ENCODE measurements at places on chromosomes 1 and 21. TPM values are rescaled to one million over a fixed set of nuclear protein-coding genes. Genes with fewer than 3 reads are reported as not detected.

DNA sequence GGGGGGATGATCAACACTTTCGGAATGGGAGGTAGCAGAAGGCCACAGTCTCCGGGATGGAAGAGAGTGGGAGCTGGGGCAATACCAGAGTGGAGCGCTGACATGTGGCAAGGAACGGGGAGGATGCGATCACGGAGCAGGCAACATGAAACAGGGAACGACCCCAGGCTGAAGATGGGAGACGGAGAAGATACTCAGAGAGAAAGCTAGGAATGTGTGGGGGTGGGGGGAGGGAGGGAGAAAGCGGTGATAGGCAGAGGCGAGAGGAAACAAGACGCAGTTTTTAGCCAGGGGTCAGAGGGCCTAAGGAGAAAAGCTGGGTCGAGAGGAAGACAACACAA lies 577 bp downstream of the RAB3GAP2 start:
- DNase-seq, result no peak

- no peak for DNase-seq
Measured at GRCh38 chr1:14531519-14531918, 67.0 kb upstream of the KAZN start.

- no peak for DNase-seq
Measured at GRCh38 chr1:93851327-93851712, 27.7 kb downstream of the DNTTIP2 start.

GRCh38 chr1:68173936-68174737 lies 58.2 kb downstream of the WLS start:
- DNase-seq, result no peak

GRCh38 chr1:118275472-118276115 lies 90.6 kb upstream of the SPAG17 start:
- no peak for DNase-seq

DNA sequence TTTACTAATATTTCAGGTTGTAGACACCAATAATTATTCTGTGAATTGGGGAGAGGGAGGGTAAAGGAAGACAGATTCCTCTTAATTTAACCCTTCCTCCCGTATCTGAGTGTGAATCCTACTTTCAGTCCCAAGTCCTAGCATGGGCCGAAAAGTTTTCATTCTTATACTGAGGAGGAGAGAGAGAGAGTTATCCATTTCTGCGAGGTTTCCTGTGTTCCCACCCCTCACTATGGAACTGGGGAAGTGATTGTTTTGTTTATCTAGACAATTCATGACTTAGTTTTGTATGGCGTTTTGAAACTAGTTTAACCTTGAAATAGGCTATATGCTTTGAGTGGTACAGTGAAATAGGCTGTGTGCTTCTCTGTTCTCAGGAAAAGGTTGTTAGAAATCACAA lies 134.0 kb upstream of the DPYD start:
- DNase-seq, result no peak

DNA sequence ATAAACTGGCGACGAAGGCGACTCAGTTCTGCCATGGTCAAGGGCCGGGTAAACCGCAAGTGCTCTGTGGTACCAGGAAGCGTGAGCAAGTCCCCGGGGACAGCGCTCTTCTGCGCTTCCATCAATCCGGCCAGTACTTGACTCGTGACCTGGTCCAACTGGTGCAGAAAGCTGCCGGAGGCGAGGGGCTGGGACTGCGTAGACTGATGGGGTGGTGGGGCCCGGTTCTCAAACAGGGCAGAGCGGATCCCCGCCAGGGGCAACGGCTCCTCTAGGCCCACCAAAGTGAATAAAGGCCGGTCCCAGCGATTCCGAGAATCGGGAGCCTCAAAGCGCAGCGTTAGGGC lies 852 bp downstream of the KTI12 start:
- peak; percentile 48 for DNase-seq

DNA sequence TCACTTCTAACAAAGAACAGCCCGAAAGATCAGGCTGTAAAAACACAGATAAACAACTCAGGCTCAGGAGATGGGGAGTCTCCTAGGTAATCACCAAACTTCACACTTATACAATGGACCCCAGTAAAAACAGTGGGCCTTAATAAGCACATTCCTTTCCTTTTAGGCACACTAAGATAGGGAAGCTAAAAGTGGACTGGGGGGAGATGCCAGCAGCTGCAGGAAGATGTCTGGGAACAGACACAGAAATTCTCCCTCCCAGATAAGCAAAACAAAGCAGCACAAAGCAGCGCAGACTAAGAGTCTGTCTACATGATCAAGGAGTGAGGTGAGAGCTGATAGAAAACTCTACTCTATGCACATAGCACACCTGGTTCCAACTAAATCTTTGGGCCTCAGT lies 29.0 kb upstream of the CTBS start:
- DNase-seq, result no peak

- DNase-seq, result no peak
Measured at GRCh38 chr1:152519851-152520250, 5.6 kb downstream of the CRCT1 start.

DNA sequence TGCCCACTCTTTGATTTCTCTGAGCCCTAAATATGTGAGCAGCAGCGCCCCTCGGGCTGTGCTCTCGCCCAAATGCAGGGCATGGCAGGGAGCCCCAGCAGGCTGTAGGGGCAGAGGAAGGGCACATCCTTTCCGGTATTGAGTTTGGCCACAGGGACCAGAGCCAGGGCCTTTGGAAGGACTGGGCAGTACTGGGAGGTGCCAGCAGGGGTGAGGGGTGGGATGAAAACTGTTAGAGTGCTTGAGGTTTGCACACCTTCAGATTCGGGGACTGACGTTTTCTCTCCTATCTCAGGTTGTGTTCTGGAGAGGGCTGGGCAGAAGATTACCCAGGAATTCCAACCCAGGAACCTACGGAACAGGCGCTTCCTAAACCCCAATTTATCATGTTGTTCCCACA lies 2.2 kb upstream of the ATP1A2 start:
- DNase-seq, result no peak

The OPRD1 gene
- not detected for total RNA-seq

The FAM229A gene
- 2.8 TPM for total RNA-seq

DNA sequence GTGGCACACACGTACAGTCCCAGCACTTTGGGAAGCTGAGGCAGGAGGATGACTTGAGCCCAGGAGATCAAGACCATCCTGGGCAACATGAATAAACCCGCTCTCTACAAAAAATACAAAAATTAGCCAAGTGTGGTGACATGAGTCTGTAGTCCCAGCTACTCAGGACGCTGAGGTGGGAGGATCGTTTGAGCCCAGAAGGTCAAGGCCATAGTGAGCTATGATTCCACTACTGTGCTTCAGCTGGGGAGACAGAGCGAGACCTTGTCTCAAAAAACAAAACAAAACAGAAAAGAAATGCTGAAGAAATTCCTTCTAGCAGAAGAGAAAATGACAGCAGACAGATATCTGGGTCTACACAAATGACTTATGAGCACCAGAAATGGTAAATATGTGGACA lies 10.3 kb downstream of the ALDH9A1 start:
- DNase-seq, result no peak

DNA sequence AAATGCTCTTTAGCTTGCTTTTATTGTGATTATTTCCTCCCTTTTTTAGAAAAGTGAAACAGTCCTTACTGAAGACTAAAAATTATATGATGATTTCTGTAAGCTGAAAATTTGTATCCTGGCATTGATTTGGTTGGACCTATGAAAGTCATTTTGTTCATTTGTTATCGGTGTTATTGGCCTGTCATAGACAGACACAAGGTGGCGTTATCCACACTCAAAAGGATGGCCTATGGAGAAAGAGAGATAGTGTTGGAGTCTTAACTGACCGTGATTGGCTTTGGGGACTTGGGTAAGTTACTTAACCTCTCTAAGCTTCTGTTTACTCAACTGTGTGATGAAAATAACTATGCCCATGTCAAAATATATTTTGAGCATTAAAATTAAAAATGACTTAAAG lies 203.6 kb upstream of the CHODL start:
- DNase-seq, result no peak

The TMEM269 gene
- not detected for total RNA-seq

DNA sequence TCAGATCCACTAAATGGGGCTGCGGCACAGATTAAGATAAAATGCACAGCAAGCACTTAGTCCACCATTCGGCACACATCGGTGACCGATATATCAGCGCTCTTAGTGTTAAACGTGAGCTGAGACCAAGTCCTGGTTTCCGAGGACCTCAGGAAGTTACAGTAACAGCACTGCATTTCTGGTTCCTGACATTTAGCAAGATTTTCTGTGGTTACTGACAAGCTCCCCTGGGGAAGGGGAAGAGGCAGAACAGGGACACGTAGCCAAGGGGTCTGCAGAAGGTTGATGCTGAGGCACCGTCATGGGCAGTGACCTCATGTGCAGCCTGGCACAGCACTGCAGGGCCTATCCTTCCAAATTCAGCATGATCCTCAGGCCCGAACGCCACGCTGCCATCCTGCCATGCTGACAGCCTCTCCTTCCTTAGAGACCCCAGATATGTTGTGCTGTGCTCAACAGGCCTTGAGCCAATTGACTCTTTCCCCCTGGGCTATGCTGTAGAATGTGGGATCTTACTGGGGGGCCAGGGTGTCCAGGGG lies 13.4 kb upstream of the PEF1 start:
- DNase-seq, result no peak

The RGS8 gene
- not detected for total RNA-seq

The LRRN2 gene
- total RNA-seq, result 2.3 TPM

DNA sequence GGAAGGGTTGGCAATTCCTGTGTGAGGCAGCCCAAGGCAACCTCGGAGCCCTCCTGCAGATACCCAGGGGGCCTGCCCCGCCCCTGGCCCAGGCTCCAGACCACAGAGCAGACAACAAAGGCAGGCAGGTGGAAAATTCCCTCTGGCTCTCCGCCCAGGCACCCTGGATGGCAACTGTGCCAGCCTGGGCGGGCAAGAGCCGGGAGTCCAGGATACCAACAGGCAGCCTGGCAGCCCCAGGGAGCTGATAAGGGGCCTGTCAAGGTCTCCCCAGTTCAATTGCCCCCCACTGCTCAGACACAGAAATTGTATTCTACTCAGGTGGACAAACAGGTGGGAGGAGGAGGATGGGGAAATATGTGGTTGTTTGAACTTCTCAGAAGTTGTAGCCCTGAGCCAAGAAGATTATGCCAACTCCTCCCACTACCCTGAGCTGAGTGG lies 15.4 kb upstream of the GPR37L1 start:
- DNase-seq, result peak; percentile 87

The FAM177B gene
- total RNA-seq, result not detected

- peak; percentile 44 for DNase-seq
Measured at GRCh38 chr1:157505481-157506272, 46.6 kb downstream of the FCRL5 start.

GRCh38 chr1:94411237-94411636 lies 7.0 kb upstream of the ABCD3 start:
- DNase-seq, result no peak

The LRP8 gene
- 1.3 TPM for total RNA-seq

- DNase-seq, result no peak
Measured at GRCh38 chr1:110394493-110394820, 3.6 kb upstream of the SLC16A4 start.

DNA sequence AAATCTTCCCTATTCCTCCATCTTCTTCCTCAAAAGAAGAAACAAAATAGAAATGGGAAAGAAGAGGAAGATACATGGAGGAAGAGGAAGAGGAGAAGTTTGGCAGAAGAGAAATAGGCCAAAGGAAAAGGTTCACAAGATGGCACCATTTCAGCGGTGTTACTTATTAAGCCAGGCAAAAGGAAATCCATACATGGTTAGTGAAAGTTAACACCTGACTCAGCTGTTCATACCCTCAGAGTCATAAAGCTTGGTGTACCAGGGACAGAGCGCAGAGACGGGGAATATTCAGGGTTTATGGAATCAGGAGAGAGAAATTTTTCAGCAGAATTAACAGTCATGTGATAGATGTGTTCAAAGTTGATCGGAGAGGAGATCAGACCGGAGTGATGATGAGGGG lies 70.6 kb downstream of the COQ8A start:
- no peak for DNase-seq

DNA sequence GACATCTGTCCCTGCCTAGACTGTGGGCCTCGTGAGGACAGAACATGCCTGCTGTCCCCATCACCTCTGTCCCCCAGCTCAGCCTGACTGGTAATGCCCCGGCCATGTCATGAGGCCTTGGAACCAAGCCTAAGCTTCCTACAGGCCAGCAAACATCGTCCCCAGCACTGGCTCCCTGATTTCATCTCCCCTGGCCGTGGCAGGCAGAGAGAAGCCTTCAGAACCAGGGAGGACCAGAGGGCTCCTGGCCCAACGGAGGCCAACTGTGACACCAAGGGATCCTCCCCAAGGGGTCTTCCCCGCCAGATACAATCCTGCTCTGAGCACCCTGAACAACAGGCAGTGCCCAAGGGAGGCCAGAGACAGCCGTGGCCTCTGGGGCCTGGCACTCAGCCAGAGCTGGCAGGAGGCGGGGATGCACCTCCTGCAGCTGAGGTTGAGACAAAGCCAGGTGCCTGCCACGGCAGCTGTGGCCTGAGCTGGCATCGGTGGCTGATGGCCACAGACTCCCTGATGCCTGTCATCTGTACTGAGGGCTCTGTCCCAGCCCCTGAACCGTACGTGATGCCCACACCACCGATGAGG lies 9.9 kb upstream of the NPHP4 start:
- peak; percentile 81 for DNase-seq

DNA sequence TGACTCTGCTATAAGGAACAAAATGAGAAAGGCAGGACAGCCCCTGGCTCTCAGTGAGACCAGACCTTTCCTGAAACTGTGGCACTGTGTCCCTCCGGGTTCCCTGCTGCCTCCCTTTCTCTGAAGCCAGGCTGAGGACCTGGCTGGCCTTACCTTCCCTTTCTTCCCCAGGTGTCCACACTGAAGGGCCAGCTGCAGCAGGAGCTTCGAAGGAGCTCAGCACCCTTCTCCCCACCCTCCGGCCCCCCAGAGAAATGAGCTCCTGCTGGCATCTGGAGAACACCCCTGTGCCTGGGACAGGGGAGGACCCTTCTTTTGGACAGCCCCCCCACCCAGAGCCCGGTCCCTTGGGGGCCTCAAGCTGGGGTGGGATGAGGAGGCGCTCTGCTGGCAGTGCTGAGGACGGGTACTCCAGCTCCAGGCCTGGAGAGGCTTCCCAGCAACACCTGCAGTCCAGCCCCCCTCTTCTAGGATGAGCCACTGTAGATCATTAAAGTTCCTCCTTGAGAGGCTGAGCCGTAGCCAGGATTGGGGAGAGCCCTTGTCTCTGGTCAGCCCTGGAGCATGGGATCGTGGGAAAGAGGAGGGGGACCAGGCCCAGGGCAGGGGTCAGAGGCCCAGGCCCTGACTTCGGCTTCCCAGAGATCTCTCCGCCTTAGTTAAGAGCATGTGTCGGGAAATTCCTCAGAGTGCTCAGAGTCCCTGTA lies 8.1 kb downstream of the MFAP2 start:
- DNase-seq, result no peak

- peak; percentile 77 for DNase-seq
Measured at GRCh38 chr1:15994590-15995351, 9.3 kb upstream of the SRARP start.

DNA sequence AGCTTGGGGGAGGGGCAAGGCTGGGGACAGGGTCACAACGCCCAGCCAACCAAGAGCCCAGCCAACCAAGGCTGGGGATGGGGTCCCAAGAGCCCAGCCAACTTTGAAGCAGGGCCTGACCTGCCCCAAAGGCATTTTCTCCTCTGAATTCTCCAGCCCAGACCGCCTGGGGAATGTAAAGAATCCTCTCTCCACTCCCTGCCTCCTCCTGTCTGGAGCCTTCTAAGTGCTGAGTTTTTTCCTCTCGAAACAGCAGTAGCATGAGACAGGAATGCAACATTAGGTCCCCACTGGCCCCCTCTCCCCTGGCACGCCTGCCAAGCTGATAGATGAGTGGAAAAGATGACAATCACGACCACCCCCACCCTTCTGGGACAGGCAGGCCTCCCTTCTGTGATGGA lies 17.0 kb downstream of the C1orf198 start:
- DNase-seq, result no peak
